CD4-positive, alpha-beta memory T cell (primary cell): ENCODE measurements at places on chromosomes 16 and 17.

DNA sequence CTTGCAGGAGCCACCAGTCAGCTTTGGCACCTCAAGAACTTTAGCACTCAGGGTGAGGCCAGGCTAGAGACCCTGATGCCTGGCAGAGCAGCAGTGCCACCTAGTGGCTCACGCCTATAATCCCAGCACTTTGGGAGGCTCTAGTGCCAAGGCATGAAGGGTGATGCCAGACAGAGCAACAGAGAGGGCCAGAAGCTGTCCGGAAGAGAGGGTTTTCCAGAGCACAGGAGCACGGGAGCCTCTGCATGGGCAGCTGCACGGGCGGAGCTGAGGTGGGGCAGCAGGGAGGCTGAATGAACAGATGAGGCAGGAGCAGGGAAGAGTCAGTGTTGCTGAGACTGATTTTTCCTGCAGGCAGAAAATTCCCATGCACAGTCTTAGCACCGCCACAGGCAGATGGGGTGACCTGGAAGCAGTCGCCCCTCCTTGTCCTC, 38.9 kb downstream of the MYH3 start:
- DNase-seq = peak; percentile 46

GRCh38 chr17:8315764-8316217, 5.8 kb downstream of the ARHGEF15 start:
- DNase-seq = no peak

DNA sequence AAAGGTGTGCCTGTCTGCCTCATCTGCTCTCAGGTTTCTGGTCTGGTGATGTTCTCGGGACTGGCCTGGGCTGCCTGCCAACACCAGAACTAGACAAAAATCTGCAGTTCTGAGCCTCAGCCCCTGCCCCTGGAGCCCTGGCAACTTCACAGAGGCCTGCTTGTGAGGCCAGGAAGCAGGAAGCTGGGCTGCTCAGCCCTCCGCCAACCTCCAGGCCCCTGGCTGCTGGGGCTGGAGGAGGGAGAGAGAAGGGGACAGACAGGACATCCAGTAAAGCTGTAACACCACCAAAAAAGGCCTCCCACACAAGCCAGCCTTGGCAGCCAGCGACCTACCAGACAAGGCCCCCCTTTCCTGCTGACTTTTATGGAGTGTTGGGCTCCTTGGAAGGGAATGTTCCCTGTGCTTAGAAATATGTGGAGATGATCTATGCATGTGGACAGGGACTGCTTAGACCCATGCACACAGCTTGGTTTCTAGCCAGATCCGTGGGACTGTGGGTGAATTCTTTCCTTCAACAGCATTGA, 157.6 kb downstream of the XYLT1 start:
- DNase-seq = no peak

GRCh38 chr17:19010729-19011505, 6.4 kb upstream of the FAM83G start:
- DNase-seq = no peak

DNA sequence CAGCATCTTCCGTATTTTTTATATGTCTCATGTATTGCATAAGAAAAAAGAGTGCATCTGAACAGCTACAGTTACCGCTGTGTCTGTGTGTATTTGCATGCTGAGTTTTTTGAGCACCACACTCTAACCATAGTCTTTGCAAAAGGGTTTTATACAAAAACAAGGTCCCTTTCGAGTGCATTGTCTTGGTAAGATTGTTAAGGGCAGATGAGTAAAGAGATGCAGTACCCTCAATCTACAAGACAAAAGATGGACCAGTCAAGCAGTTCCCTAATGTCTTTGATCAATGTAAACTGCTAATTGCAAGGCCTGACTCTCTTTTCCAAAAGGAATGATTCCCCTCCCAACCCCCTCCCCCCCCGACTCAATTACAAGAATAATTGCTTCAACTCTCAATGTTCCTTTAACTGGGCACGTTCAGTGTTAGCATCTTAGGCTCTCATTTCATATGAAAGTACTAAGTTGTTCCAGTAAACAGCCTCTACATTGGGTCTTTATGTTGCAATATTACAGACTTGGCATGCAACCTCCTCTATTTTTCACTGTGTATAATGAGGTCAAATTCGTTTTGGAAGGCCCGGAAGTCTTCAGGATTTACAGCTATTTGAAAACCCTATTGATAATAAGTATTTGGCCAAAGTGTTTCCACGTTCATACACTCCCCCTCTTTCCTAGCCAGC, 471.4 kb upstream of the RBFOX1 start:
- DNase-seq = no peak

DNA sequence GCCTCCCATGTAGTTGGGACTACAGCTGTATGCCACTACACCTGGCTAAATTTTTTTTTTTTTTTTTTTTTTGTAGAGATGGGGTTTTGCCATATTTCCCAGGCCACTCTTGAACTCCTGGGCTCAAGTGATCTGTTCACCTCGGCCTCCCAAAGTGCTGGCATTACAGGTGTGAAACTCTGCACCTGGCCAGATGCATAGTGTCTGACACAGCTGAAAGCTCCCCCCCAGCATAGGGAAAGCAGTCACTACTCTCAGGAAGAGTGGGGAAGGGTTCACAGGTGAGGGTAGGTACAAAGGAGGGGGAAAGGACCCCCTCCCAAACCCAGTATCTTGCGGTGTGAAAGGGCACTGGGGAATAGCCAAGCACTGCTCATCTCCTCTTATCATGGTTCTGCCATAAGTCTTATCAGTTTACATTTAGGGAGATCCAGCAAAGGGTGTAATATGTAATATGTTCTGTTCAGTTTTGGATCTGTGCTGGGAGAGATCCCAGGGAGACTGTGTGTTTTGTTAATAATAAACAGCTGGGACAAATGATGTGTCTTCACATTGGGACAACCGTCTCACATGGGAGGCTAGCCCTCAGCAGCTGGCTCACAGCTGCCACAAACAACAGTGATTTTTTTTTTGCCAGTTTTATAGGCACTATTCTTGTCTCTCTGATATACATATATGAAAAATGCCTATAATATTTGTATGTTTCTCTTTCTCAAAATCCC, 6.8 kb upstream of the CAVIN1 start:
- no peak for DNase-seq

DNA sequence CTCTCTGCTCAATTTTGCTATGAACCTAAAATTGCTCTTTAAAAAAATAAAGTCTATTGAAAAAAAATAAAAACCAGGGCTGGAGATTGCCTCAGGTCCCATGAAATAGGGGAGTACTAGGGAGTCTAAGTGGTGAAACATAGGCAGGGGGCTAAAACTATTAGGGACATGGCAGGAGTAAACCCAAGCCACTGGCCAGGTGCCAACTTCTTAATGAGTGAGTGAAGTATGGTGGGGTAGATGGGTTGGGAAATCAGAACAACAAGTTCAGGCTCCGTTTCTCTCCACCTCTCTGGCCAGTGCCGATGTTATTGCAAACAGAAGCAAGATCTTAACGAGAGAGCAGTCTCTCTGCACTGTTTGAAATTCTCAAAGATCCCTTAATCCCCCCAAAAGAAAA, 322.4 kb upstream of the CDH5 start:
- no peak for DNase-seq

DNA sequence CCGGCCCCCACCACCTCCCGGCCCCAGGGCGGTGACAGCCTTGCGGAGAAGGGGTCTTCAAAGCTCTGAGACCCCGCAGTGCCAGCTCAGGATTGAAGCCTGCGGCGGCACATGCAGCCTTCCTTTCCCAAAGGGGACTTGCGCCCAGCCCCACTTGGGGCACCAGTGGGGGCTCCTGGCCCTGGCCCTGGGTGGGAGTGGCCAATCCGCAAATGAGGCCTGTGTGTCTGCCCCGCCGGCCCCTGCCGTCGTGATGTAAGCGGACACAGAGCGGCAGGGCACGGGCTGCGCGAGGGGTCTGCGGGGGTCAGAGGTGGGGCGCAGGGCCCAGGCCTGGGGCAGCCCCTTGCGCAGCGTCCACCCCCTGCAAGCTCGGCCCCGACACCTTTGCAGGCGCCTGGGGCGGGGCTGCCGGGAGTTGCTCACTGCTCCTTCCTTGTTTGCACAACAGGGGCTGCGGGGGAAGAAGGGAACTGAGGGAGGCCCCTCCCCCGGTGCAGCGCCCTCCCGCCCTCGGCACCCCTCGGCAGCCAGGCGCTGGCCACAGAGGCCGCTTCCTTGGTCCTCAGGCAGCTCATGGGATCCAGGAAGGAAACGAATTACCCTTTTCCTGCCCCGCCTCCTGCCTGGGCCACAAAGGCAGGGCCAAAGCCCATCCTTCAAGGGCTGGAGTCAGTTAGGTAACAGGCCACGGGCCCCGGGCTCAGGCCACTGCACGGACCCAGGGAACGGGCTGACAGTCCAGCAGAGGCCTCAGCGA, 2.9 kb downstream of the SLC16A3 start:
- DNase-seq = peak; percentile 21

GRCh38 chr17:58421711-58422110, 4.4 kb upstream of the RNF43 start:
- DNase-seq = no peak

DNA sequence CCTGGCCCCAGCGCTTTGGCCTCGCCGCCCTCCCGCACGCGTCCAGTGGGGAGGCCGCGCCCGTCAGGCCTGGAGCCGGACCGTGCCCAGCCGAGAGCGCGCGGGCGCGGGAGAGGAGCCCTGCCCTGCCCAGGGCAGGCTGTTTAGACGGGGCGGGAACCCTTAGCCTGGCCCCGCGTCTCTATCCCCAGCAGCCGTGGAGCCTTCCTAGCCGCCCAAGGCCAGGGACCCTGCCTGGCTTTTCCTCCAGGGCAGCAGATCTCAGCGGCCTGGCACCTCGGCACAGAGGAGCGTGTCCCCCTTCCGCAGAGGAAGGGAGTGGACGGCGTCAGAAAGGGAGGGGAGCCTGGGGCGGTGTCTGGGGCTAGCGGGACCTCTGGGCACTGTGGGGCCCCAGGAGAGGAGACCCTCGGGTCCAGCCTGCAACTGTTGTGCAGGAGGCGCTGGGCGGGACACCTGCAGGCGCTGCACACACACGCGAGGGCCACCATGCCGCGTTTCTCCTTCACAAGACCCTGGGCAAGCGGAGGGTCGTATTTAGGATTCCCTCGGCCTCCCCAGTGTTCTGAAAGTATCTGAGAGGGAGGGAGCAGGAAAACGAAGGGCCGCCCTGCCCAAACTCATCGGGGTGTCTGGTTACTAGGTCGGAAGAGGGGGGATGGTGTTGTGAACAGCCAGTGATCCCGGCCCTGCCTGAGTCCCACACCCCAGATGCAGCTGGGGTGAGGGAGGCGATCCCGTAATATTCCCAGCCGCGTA, 2.3 kb upstream of the NPTX1 start:
- no peak for DNase-seq

DNA sequence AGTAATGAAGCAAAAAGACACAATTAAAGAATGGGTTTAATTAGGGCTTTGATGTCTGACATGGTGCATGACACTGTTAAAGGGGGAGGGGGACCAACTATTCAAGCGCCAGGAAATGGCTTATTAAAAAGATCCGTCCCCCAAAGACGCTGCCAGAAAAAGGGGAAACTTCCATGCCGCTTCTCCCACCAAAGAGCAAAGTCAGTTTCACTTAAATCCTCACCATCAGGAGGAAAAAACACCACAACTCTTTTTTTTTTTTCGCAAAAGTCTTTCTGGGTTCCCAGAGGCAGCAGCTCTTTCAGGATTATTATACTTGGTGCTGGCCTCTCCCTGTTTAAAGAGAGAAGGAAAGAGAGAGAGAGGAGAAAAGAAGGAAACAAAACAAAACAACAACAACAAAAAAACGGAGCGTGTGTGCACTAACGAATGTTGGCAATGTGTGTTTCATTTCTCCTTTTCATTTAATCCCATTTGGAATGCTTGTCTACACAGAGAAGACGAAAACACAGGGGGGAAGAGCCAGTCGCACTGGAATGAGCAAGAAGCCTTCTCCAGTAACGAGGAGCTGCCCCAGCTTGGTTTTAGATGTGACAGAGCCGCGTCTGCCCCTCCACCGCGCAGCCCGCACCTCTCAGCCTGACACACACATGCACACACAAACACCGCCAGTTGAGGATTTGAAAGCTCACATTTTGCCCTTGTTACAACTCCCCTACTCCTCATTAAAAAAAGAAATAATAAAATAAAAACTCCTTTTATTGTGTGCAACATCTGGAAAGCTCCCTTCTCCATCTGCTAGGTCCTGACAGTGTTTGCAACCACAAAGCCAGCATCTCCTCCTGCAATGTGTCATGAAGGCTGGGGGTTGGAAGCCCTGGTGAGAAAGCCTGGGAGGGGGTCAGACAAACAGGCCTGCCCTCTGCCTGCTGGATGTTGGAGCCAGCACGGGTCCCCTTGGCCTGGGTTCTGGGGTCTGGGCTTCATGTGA, 32.7 kb upstream of the AXIN2 start:
- DNase-seq = no peak

- DNase-seq = peak; percentile 50
Measured at GRCh38 chr17:56939869-56940484, 20.9 kb downstream of the COIL start.

DNA sequence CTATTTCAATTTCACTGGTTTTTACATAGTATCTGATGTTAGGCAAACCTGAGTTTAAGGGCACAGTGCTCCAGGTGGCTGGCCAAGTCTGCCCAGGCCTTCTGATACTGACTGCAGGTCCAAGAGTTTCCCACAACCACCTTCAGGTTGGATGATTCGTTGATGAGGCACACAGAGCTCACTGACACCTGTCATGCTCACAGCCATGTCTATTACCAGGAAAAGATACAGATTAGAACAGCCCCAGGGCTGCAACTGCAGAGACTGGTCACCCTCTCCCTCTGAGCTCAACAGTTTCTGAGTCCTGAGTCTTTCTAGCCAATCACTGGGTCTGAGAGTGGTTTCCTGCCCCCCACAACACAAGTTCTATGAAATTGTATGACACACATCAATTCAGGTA, 37.2 kb downstream of the MEAK7 start:
- no peak for DNase-seq

DNA sequence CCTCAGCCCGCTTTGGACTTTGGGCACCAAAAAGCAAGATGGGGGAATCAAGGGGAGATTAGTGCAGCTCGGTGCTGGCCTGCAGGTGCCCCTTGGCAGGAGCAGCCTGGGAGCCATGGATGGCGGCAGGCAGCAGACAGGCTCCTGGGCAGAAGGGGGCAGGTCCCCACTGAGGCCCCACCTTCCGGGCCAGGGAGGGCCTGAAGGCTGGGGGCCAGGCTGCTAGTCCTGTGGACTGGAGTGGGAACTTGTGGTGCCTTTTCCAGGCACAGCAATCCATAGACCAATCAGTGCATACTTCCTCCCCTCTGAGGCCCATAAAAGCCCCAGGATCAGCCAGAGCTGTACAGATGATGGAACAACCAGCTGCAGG, 64.0 kb downstream of the USP32 start:
- no peak for DNase-seq
